ENCODE measurements at places on chromosomes 1 and 21.
A peak's percentile ranks its signal among the peaks of the same experiment; 100 is the strongest.

- peak; percentile 54 for ATAC-seq
Observed at GRCh38 chr1:18949686-18950400, 6.6 kb downstream of the IFFO2 start.

DNA sequence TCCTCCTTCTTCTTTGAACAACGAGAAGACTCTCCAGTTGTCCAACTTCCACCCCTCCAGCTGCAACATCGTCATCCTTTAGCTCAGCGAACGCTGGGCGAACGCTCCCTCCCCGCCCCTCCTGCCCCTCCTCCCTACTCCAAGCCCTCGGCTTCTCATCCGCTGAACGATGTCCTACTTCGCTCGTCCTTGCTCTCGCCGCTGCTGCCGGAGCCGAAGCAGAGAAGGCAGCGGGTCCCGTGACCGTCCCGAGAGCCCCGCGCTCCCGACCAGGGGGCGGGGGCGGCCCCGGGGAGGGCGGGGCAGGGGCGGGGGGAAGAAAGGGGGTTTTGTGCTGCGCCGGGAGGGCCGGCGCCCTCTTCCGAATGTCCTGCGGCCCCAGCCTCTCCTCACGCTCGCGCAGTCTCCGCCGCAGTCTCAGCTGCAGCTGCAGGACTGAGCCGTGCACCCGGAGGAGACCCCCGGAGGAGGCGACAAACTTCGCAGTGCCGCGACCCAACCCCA lies at the start of gene BCAN:
Gene BCAN (plus strand): TSS at position 357 of the 504 bp plus-strand sequence. CDS start 3,938 bp downstream, outside the sequence.
- peak; percentile 91 for ATAC-seq

GRCh38 chr1:205583461-205584130 lies 48.2 kb downstream of the ELK4 start:
- ATAC-seq, result peak; percentile 11

- ATAC-seq, result no peak
Observed at GRCh38 chr1:202811296-202812175, 782 bp downstream of the PCAT6 start.
